M059J (cell line): ENCODE measurements at places on chromosomes 4 and X. TPM values are rescaled to one million over a fixed set of nuclear protein-coding genes. Genes with fewer than 3 reads are reported as not detected.

The S100G gene
- total RNA-seq = not detected in 2 replicates

The ZNF41 gene
- 8.2 and 11.7 TPM in 2 replicates for total RNA-seq

The MAGEH1 gene
- total RNA-seq = 38.3 and 45.3 TPM in 2 replicates

The UNC5C gene
- 0.44 and 2.1 TPM in 2 replicates for total RNA-seq

The CTSO gene
- 16.1 and 18.0 TPM in 2 replicates for total RNA-seq

The ETDA gene
- not detected in 2 replicates for total RNA-seq

The CLDN22 gene
- total RNA-seq = 0.05 TPM in 1 of 2 replicates, not detected in the other

The GASK1B gene
- total RNA-seq = 2.5 and 4.4 TPM in 2 replicates

The TEX13C gene
- total RNA-seq = not detected in 2 replicates

The TNIP3 gene
- 0.10 TPM in 1 of 2 replicates, not detected in the other for total RNA-seq

The IL21 gene
- total RNA-seq = not detected in 2 replicates

The SEPTIN6 gene
- total RNA-seq = 23.7 and 25.4 TPM in 2 replicates

The SPANXN3 gene
- not detected in 2 replicates for total RNA-seq

The WFS1 gene
- total RNA-seq = 40.8 and 56.7 TPM in 2 replicates

The FHIP1A gene
- 3.6 and 5.7 TPM in 2 replicates for total RNA-seq

The SPANXA1 gene
- not detected in 2 replicates for total RNA-seq

The CBR4 gene
- 2.8 and 5.0 TPM in 2 replicates for total RNA-seq

The UGT2B17 gene
- 0.22 and 1.2 TPM in 2 replicates for total RNA-seq

The MAGEB10 gene
- total RNA-seq = 0.10 TPM in 1 of 2 replicates, not detected in the other

The ANXA10 gene
- total RNA-seq = 0.17 and 0.66 TPM in 2 replicates

The AREG gene
- total RNA-seq = not detected in 2 replicates

The SYNPO2 gene
- 0.52 and 0.69 TPM in 2 replicates for total RNA-seq

The PRKG2 gene
- total RNA-seq = 0.76 and 1.1 TPM in 2 replicates

The CXXC4 gene
- not detected in 2 replicates for total RNA-seq

The CLCN5 gene
- total RNA-seq = 3.0 and 3.3 TPM in 2 replicates

The MTCP1 gene
- 3.8 and 11.6 TPM in 2 replicates for total RNA-seq

The BEX1 gene
- total RNA-seq = 561 and 726 TPM in 2 replicates

The GPR173 gene
- total RNA-seq = 0.54 and 0.81 TPM in 2 replicates

The ANAPC4 gene
- total RNA-seq = 9.3 and 19.8 TPM in 2 replicates

The CISD2 gene
- total RNA-seq = 30.5 and 47.7 TPM in 2 replicates

The EVC gene
- total RNA-seq = 8.3 and 14.5 TPM in 2 replicates

The NOX1 gene
- not detected in 2 replicates for total RNA-seq

The ANOS1 gene
- 0.22 and 1.0 TPM in 2 replicates for total RNA-seq

The EDA gene
- total RNA-seq = 0.30 TPM in 1 of 2 replicates, not detected in the other

The PLP2 gene
- total RNA-seq = 147 and 217 TPM in 2 replicates

The FAM133A gene
- total RNA-seq = 2.8 TPM in 2 replicates

The RTL3 gene
- total RNA-seq = 2.1 and 3.0 TPM in 2 replicates

The CXCL11 gene
- total RNA-seq = 0.37 and 0.74 TPM in 2 replicates

The ADH1B gene
- not detected in 2 replicates for total RNA-seq

The FLNA gene
- 1,078 and 2,383 TPM in 2 replicates for total RNA-seq

The GABRG1 gene
- not detected in 2 replicates for total RNA-seq

The CCNB3 gene
- not detected in 2 replicates for total RNA-seq

The RAB39B gene
- total RNA-seq = 0.17 TPM in 1 of 2 replicates, not detected in the other

The HHIP gene
- 0.17 and 2.8 TPM in 2 replicates for total RNA-seq

The ABLIM2 gene
- total RNA-seq = not detected in 2 replicates

The MAGEA2 gene
- total RNA-seq = 0.94 and 1.7 TPM in 2 replicates

The BMX gene
- total RNA-seq = not detected in 2 replicates

The MMRN1 gene
- total RNA-seq = not detected in 2 replicates

The GC gene
- total RNA-seq = not detected in 2 replicates

The EGFL6 gene
- not detected in 2 replicates for total RNA-seq

The MAB21L2 gene
- 4.4 and 5.3 TPM in 2 replicates for total RNA-seq

The RPA4 gene
- total RNA-seq = not detected in 2 replicates

The LONRF3 gene
- total RNA-seq = 5.6 and 8.7 TPM in 2 replicates

The TRIM2 gene
- 13.2 and 18.4 TPM in 2 replicates for total RNA-seq

The DSPP gene
- total RNA-seq = not detected in 2 replicates

The MEPE gene
- total RNA-seq = 0.07 TPM in 1 of 2 replicates, not detected in the other

The AFF2 gene
- 0.07 TPM in 1 of 2 replicates, not detected in the other for total RNA-seq
